Activated CD8-positive, alpha-beta memory T cell treated with anti-CD3 and anti-CD28 coated beads for 1 hour (primary cell): ENCODE measurements at places on chromosomes 5 and 9.

- DNase-seq = no peak
Measured at GRCh38 chr9:107020040-107020530, 157.1 kb downstream of the ZNF462 start.

- DNase-seq = no peak
Measured at GRCh38 chr5:31225118-31225517, 31.6 kb downstream of the CDH6 start.

- DNase-seq = no peak
Measured at GRCh38 chr9:35675732-35676392, 2.1 kb downstream of the CA9 start.

DNA sequence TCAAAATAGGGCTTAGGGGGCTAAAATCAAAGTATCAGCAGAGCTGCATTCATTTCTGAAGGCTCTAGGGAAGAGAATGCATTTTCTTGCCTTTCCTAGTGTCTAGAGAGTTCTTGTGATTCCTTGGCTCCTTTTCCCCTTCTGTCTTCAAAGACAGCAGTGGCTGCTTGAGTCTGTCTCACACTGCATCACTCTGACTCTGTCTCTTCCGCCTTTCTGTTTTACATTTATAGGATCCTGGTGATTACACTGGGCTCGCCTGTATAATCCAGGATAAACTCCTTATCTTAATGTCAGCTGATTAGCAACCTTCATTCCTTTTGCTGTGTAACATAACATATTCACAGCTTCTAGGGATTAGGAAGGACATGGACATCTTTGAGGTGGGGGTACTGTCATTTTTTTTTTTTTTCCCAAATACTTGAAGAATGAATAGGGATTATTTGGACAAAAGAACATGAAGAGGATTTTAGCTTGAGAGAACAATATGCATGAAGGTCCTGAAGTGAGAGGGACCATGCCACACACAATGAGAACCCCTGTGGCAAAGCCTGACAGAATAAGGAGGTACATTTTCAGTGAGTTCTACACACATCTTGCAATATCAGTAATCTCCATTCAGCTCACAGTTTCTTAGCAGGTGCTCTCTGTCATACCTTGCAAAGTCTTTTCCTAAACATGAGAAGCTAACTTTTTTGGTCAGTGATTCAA, 267.6 kb downstream of the FAM170A start:
- no peak for DNase-seq

GRCh38 chr9:2640570-2640969, 19.0 kb downstream of the VLDLR start:
- no peak for DNase-seq

- no peak for DNase-seq
Measured at GRCh38 chr5:56168066-56168478, 65.1 kb downstream of the ANKRD55 start.

DNA sequence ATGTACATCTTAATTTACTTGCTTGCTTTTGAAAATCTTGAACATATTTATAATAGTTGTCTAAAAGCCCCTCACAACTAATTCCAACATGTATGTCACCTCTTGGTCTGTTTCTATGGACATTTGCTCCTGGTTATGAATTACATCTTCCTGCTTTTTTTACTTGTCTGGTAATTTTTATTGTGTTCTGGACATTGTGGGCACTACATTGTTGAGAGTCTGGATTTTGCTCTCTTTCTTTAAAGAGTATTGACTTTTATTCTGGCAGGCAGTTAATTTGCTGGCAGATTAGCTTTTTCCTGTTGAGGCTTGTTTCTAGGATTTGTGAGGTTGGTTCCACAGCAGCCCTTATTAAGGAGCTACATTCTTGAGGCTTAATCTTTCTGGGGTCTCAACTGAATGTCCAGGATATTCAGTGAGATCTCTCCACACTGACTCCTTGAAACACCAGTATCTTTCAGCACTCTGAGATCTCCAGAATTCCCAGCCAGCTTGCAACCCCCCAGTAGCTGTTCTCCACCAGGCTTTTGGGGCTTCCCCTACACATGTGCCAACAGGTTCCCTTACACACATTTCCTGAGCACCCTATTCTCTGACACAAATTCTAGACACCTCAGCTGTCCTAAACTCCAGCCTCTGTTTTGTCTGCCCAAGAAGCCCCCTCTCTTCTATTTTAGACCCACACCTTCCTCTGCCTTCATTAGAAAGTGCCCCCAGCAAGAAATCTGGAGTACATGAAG, 27.4 kb downstream of the KIAA1191 start:
- DNase-seq = no peak

DNA sequence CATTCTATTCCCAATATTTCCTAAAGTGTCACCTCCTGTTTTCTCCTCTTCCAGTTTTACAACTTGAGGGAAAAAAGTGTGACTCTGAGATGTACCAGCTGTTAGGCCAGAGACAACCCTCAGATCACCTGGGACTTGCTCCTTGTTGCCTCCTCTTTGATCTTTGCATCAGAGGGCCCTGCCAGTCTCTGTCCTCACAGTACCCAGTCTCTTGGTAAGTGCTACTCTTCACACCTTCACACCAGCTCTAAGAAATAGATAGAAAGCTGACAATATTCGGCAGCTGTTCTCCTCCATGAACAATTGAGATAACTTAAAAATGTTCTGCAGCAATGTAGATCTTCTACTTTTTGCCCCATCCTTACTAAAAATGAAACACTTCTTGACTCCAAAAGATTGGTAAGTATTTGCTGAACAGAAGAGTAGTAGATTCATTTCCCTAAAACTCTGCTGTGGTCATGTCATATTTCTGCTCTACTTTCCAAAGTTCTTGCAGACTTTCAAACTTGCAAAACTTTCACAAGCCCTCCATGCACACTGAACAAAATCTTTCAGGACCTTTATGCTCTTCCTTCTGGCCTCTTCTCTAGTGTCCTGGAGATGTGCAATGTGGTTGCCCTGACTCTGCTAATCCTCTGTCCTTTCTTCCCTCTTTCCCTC, 188.6 kb downstream of the SNX18 start:
- DNase-seq = no peak

GRCh38 chr5:42760426-42760825, 3.8 kb downstream of the CCDC152 start:
- no peak for DNase-seq

- DNase-seq = no peak
Measured at GRCh38 chr9:77883846-77884771, 147.5 kb downstream of the GNAQ start.

DNA sequence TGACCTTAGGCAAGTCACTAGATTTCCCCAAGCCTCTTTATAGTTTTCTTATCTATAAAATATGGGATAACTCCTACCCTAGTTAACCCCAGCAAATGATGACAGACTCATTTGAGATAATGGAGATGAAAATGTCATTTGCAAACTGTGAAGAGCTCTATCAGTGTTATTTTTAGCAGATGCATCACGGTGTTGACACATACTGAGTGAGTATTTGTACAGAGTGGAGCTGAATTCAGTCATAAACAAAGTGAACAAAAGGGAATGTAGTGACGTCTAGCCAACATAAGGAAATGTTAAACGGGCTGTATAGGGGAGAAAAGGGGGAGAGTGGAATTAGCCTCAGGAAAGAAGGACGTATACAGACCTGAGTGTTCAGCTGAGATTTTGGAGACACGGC, 75.9 kb downstream of the NMUR2 start:
- no peak for DNase-seq

DNA sequence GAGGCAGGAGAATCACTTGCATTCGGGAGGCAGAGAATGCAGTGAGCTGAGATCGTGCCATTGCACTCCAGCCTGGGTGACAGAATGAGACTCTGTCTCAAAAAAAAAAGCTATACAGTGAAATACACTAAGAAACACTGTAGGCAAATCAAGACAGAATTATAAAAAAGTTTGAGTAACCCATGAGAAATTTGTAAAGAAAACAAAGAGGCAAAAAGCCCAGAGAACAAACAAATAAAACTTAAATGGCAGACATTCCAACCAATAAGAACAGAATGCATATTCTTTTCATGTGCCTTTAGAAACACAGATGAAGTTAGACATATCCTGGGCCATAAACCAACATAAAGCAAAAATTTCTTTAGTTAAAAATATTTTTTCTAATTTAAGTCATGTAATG, 30.6 kb downstream of the ZNF169 start:
- DNase-seq = no peak

- no peak for DNase-seq
Measured at GRCh38 chr5:160523502-160524163, 102.0 kb downstream of the PTTG1 start.

DNA sequence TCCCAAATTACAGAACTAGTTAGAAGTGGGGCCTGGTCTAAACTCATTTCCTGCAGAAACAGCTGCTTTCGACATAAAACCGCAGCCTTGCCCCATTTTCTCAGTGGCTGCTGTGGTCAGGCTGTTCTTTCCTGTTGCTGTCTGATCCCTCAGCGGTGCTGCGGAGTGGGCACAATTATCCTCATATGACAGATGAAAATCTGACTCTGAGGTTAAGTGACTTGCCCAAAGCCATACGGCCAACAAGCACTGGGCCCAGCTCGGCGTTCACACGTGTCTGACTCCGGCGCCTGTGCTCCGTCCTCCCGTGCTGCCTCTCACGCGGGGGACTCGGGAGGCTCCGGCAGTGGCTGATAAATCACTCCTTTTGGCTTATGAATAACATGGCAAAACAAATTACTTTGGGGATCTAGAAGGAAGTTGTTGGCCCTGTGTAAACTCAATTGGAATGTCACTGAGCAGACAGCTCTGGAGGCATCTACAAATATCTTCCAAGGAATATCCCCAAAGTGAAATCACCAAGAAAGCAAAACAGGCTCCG, 142.6 kb upstream of the LMX1B start:
- DNase-seq = peak; percentile 32

GRCh38 chr9:133126697-133127339, 5.8 kb upstream of the RALGDS start:
- DNase-seq = no peak

GRCh38 chr5:57538341-57538955, 55.8 kb upstream of the ACTBL2 start:
- no peak for DNase-seq

- peak; percentile 3 for DNase-seq
Measured at GRCh38 chr9:97632248-97632984, 752 bp downstream of the TSTD2 start.

DNA sequence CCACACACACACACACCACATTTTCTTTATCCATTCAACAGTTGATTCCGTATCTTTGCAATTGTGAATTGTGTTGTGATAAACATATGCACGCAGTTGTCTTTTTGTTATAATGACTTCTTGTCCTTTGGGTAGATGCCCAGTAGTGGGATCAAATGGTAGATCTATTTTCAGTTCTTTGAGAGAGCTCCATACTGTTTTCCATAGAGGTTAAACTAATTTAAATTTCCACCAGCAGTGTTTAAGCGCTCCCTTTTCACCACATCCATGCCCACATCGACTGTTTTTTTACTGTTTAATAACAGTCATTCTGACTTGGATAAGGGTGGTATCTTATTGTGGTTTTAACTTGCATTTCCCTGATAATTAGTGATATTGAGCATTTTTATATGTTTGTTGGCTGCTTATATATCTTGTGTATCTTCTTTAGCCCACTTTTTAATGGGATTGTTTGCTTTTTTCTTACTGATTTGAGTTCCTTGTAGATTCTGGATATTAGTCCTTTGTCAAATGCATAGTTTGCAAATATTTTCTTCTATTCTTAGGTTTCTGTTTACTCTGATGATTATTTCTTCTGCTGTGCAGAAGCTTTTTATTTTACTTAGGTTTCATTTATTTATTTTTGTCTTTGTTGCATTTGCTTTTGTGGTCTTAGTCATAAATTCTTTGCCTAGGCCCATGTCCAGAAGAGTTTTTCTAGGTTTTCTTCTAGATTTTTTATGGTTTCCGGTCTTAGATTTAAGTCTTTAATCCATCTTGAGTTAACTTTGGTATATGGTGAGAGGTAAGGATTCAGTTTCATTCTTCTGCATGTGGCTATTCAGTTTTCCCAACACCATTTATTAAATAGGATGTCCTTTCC, 82.4 kb downstream of the SH3RF2 start:
- no peak for DNase-seq

GRCh38 chr5:107067395-107067794, 603.3 kb downstream of the EFNA5 start:
- no peak for DNase-seq

- no peak for DNase-seq
Measured at GRCh38 chr5:177508221-177508611, 1.4 kb downstream of the DOK3 start.

- DNase-seq = no peak
Measured at GRCh38 chr9:4618700-4619099, 43.4 kb upstream of the PLPP6 start.
